ENCODE measurements at places on chromosomes 2 and 18.

DNA sequence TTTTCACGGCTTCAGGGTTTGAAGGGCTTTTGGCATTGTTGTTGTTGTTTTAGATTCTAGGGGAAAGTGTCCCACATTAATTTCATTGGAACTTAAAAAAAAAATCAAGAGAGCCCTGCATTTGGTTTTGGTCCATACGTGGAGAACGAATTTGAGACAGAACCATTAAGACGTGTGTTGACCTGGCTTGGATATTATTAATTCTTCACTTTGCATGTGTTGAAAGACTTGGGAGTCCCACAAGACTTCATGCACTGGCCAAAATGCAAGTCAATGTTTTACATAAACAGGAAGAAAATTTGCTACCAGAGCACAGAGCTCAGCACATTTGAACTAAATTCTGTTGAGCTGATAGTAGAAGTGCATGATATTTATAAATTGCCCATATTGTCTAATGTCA lies 761.2 kb upstream of the ACVR2A start:
- DNase-seq, result no peak

DNA sequence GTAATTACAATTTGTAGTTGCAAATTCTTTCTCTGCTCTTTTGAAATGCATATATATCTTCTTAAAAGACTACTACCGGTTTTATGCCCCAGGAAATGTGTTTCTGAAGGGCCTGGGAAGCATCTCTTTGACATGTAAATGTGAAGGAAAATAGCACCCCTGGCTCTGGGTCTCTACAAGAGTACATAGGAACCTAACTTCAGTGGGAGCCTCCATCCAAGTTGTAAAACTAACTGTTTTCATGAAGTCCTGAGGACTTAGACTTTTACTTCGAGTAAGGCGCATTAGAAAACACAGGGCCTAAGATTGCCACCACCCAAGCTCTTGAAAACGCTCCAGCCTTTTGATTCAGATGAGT lies 99.4 kb downstream of the CBLN2 start:
- DNase-seq, result no peak

GRCh38 chr2:1002350-1002749 lies 51.7 kb downstream of the SNTG2 start:
- DNase-seq, result no peak

- no peak for DNase-seq
Observed at GRCh38 chr18:45201489-45201888, 413.8 kb upstream of the SLC14A2 start.

DNA sequence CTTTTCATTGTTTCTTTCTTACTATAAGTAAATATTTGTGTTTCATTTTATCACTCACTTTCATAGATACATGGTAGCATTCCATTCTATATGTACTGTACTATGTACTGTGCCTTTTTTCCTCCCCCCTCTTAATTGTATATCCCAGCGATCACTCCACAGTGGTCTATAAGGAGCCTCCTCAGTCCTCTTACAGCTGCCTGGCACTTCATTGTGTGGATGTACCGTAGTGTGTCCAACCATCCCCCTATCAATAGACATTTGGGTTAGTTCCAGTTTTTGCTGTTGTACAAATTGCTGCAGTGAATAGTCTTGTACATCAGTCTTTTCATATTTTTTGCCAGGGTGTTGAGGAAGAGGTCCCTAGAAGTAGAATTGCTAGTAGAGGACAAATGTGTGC lies 21.4 kb upstream of the DRC1 start:
- DNase-seq, result no peak

- no peak for DNase-seq
Observed at GRCh38 chr2:211898702-211899101, 639.9 kb downstream of the ERBB4 start.

DNA sequence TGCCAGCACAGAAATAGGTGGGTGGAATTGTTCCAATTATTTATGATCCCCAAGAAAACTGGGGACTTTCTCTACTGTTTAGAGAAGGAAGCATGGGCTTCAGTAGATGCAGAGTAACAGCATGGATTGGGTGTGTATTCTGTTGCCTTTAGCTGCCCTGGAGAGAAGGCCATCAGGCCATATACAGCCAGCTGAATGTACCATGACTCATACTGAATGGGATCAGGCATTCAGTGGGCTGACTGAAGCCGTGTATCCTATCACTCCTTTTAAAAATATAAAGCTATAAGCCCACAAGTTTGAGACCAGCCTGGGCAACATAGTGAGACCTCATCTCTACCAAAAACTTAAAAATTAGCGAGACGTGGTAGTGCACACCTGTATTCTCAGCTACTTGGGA lies 16.7 kb upstream of the PLEKHM3 start:
- no peak for DNase-seq

GRCh38 chr2:113711851-113712250 lies 44.6 kb downstream of the SLC35F5 start:
- no peak for DNase-seq

- DNase-seq, result no peak
Observed at GRCh38 chr2:211822686-211823335, 715.8 kb downstream of the ERBB4 start.

DNA sequence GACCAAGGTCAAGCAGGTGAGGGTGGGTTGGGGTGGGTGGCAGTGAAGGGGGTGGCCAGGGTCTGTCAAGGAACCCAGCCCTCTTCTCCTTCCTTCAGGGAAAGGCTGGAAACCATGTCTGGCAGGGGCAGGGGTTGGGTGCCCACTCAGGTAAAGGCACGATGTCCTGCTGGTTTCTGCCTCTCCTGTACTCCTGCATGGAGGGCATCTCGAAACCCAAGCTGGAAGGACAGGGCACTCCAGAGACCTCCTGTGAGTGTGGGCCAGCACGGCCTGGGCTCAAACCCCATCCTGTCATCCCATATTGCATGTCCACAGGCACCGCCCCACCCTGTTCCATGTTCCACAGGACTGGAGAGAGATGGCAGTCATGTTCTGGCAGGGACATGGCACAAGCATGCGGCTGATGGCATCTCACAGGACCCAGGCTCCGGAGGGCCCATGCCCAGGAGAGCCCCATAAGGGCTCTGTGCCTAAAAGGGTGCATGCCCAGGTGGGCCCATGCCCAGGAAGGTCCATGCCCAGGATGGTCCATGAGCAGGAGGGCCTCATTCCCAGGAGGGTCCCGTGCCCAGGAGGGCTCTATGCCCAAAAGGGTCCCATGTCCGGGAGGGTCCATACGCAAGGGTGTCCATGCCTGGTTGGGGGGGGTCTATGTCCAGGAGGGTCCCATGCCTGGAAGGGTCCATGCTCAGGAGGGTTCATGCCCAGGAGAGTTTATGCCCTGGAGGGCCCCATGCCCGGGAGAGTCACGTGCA lies 6.4 kb downstream of the GPR35 start:
- DNase-seq, result peak; percentile 55

DNA sequence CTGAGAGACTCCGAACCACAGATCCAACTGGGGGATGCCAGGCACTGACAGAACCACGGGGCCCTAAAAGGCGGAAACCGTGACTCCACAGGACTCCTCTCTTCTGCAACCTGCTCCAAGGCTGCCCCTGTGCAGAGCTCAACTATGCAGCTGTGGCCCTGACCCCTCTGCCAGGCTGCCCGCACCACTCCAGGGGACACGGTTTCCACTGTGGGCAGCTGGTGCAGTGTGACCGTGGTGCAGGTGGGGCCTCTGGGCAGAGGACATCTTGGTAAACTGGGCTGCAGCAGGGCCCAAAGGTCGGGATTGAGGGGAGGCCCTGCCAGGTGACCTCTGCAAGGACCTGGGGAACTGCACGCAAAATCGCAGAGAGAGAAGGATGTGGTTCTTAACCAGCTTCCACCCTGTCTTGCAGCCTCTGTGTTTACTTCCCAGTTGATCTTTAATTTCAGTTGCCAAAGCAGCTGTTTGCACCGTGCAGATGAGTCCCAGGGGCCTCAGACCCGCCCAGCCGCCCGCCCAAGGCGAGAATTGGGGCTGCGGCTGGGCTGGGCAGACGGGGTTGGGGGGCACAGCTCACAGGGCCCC lies 104.6 kb upstream of the CTDP1 start:
- peak; percentile 55 for DNase-seq

- no peak for DNase-seq
Observed at GRCh38 chr2:106163948-106164545, 30.1 kb downstream of the UXS1 start.

GRCh38 chr2:26720322-26721114 lies 28.0 kb downstream of the KCNK3 start:
- peak; percentile 77 for DNase-seq

- DNase-seq, result no peak
Observed at GRCh38 chr2:48395658-48396057, 134.3 kb upstream of the STON1 start.

GRCh38 chr2:218981881-218982585 lies 3.0 kb downstream of the FEV start:
- DNase-seq, result no peak

- no peak for DNase-seq
Observed at GRCh38 chr2:219592736-219593135, 4.9 kb upstream of the STK11IP start.

DNA sequence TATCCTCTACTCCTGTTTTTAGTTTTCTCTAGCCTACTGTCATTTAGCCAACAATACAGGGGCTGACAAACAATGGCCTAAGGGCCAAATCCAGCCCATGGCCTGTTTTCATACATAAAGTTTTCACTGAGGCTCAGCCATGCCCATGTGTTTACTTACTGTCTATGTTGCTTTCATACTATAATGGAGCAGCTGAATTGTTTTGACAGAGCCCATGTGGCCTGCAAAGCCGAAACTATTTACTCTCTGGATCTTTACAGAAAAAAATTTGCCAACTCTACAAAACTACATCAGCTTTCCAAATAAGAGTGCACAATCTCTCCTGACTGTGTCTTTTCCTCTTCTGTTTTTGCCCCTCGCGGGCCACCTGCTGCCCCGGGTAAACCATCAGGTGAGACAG lies 24.0 kb downstream of the LGALSL start:
- DNase-seq, result no peak

- DNase-seq, result no peak
Observed at GRCh38 chr2:2764001-2764355, 432.9 kb upstream of the MYT1L start.

DNA sequence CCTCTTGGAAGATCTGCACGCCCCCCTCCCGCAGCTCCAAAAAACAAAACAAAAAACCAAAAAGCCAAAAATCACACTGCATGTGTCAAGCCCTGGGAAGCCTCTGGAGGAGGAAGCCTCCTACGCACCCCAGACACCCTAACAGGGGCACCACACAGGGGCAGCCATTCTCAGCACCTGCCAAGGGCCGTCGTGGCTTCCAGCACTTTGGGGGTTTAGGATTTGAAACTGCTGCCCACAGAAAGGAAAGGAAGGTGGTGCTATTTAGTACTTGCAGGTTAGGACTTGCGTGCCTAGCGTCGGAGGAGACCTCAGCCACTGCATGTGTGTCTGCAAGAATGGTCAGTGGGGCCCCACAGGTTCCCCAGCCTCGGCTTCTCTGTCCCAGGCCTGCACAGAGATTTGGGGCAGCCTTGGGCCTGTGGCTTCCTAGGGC lies 419 bp upstream of the GPR55 start:
- DNase-seq, result peak; percentile 28

DNA sequence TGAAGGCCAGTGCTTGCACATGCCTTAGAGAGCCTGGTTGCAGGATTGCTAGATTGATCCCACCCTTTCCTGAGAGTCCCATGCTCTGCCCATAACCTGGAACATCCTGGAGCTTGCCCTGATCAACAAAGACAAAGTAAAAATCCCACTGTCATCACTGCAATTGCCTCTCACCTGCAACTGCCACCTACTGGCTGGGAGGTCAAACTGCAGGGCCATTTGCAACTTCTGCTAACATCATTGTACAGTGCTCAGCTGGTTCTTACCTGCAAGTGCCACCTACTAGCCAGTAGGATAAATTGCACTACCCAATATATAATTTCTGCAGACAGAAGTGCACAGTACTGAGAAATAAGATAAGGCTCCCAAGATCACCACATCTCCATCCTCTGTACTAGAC lies 947.5 kb downstream of the CPS1 start:
- DNase-seq, result no peak

DNA sequence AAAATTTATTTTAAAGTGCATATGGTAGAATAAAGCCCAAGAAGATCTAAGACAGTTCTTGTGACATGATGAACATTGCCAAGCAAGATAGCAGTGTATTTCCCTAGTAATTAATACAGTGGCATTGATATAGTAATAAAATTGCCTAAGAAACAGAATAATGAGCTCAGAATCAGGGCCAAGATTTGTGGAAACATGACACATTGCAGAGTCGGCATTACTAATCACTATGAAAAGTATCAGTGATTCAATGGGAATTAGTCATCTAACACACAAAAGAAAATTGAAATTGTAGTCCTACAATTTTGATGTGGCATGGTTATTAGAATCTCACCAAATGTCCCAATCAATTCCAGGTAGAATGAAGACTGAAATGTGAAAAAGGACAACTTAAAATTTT lies 243.0 kb upstream of the CYRIA start:
- DNase-seq, result no peak

- DNase-seq, result no peak
Observed at GRCh38 chr2:20515290-20516220, 68.7 kb downstream of the RHOB start.

DNA sequence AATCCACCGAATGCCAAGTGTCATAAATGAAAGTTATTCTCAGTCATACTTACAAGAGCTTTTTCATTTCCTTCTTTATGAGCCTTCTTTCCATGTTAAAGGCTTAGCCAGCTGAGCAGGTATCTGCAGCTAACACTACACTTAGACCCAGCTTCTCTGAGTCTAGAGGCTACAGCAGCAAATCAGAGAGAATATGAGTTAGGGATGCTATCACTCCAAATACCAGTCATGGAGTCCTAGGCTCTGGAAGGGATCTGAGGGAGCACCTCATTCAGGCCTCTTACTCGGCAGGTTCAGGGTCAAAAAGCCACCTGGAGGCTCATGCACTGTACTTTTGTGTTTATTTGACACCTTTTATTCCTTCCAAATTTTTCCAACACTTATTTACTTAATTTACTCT lies 2.9 kb downstream of the C2orf80 start:
- no peak for DNase-seq

DNA sequence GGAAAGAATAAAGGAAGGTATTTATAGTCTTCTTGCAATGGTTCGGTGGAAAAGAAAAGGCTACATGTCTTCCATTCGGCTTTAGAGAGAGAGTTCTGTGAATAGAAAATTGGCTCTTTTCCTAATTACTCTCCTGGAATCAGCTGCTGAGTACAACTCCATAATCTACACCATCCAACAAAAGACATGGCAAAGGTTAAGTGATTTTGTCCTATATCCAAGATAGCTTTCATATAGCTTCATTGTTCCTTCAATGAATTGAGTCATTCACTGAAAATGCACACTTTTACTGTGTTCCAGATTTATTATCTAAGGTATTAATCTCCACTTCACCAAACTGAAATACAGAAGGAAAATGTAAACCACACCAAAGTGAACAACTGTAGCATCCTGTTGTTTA lies 514.5 kb downstream of the LRRTM4 start:
- no peak for DNase-seq
